ENCODE measurements at places on chromosomes 11 and 22.
A peak's percentile ranks its signal among the peaks of the same experiment; 100 is the strongest.

GRCh38 chr11:123301696-123302400 is 106.8 kb upstream of the CLMP start:
- peak; percentile 41 for DNase-seq

DNA sequence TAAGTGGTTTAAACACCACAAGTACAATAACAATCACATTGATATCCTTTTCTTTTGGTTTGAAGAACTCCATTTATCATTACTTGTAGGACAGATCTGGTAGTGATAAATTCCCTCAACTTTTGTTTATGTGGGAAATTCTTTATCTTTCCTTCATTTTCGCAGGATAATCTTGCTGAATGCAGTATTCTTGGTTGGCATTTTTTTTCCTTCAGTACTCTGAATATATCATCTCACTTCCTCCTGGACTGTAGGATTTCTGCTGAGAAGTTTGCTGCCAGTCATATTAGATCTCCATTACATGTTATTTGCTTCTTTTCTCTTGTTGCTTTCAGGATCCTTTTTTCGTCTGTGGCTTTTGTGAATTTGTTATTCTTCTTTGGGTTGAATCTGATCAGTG is 179.0 kb upstream of the PLET1 start:
- no peak for DNase-seq

- no peak for DNase-seq
Measured at GRCh38 chr11:96112192-96113128, 188.6 kb upstream of the MTMR2 start.

DNA sequence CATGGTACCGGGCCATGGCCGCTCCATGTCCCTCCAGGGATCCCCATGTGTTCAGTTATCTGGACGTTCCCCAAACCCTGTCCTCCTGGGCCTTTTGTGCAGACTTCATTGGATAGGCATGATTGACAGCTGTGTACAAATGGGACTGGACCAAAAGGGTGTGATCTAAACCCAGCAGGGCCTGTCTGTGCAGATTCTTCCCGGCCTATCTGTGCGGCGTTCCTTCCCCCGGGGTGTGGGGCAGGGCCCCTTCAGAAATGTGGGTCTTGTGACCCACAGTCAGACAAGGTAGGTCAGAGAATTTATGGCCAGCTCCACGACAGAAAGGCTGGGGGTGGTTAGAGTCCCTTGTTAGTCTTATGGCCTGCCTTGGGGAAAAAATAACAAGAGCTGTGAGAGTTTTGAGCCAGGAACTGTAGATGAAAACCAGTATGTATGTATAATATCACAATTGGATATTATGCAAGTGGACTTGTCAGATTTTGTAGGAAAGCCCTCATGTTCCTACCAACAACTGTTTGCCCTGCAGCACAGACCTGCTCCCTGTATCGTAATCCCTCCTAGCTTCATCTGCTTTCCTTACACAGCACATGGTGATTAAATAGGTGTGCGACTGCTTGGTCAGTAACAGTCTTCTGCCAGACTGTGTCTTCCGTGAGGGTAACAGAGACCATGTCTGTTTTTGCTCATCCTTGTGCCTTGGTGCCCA is 31.7 kb downstream of the AP2A2 start:
- peak; percentile 35 for DNase-seq

GRCh38 chr11:82076126-82076525 is 657.5 kb downstream of the FAM181B start:
- DNase-seq: no peak
